ENCODE measurements at places on chromosomes 5 and 9. TPM values are rescaled to one million over a fixed set of nuclear protein-coding genes. Genes with fewer than 3 reads are reported as not detected.

DNA sequence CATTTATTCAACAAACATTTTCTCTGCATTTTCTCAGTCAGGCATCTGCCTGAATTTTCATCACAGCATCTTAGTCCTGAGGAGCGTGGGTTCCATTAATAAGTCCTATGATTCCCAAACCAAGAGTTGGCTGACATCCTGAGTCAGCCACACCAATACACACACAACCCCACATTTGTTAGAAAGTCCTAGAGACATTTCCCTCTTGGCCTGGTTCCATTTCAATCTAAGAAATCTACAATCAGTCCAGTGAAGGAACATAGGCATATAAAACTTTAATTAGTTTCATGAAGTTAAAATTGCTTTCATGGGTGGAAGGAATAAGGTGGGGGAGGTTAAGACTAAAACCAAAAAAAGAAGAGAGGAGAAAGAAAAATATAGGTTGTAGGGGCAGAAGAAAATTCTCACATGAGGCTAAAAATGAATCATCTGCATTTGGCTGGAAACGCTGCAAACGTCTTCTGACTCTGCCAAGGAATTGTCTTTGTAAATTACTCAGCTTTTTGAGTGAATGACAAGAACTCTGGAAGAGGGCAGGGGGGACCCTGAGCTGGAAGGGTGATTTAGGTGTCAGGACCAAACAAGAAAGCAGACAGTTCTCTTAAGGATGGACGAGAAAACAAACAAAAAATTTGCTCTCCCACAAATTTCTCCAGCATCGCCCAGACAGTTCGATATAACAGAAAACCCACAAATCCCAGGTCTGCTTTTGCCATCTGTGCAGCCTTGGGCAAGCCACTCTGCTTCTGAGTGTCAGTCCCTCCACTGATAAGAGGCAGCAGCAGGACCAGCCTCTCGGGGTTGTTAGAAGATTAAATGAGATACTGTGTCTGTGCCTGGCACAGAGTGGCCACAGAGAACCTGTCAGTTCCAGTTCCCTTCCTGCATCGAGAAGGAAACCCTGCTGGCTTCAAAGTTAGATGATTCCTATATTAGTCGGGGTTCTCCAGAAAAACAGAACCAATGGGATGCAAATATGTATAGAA lies 289.7 kb downstream of the CDK5RAP2 start:
- no peak for DNase-seq

Gene ANKRD34B
- not detected for total RNA-seq

DNA sequence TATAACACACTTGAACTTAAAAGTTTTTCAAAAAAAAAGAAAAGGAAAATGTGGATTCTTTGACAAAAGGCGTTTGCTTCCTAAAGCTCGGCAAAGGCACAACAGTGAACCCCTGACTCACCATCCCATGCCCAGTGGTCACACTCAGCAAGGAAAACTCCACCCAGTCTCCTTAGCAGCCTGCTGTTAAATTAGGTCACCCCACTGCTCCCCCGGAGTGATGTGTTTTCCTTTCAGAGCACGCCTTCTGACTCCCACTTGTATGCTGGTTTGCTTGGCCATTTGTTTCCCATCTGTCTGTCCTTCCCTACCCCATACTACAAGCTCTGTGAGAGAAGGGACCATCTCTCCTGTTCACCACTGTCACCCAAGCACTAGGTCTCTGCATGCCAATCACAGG lies 23.8 kb downstream of the RETREG1 start:
- DNase-seq = no peak

Gene ADCY2
- not detected for total RNA-seq

GRCh38 chr9:20551835-20552234 lies 70.5 kb downstream of the MLLT3 start:
- DNase-seq = peak; percentile 16

- DNase-seq = no peak
Measured at GRCh38 chr9:107484117-107484723, 5.3 kb downstream of the KLF4 start.

Gene ITK
- total RNA-seq = 251 TPM

DNA sequence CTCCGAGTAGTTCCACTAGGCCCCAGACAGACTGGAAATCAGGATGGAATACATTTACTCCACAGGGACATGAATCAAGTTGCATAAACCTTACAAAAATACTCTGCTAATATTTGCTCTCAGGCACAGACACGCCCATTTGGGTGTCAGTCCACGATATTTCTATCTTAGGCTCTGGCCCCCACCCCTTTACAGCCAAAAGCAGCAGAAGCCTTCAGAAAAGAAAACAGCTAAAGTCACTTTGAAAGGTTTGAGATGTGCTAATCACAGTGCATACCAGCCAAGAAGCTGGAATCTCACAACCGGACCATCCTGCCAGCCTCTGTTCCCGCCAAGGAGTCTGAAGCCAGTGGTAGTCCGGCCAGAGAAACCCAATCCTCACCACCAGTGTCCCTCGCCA lies 22.6 kb downstream of the PTPN3 start:
- no peak for DNase-seq

- no peak for DNase-seq
Measured at GRCh38 chr5:76199336-76200318, 116.4 kb downstream of the SV2C start.

Gene IQGAP2
- total RNA-seq = 43.5 TPM

DNA sequence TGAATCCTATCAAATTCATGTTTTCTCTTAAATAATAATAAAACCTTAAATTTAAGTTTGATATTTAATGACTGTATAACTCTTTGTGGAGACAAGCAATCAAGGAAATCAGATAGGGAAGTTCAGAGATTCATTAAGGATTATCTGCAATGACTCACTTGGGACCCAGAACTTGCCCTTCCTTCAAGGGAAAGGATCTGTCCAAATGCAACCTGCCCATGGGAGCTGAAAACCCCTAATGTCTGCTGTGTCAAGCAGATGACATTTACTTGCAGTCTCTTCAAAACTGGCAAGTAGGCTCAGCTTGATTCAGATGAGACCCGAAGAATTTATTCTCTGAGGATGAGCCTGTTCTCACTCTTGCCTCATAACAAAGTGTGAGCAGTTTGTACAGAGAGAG lies 1577.6 kb downstream of the EFNA5 start:
- DNase-seq = no peak

Gene OTULINL
- 14.0 TPM for total RNA-seq

DNA sequence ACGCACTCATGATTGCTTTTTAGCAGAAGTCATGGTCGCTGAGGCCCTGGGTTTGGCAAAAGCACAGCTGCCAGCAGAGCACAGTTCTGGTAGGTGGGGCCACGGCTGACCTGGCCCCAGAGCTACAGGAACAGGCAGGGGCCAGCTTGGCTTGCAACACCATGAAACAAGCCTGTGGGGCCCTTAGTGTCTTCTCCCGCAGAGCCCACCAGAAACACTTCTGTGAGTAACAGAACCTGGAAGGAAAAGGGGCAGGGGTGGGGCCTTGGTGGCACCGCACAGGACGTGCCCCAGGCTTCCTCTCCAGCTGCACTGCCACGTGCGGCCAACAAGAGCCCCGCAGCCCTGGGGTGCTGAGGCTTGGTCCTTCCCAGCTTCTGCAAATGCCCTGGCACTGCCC lies 4.8 kb downstream of the ASB6 start:
- DNase-seq = no peak

GRCh38 chr5:125365747-125366146 lies 619.3 kb upstream of the ZNF608 start:
- DNase-seq = no peak

- no peak for DNase-seq
Measured at GRCh38 chr9:118318770-118319431, 614.7 kb downstream of the TLR4 start.

Gene FCN2
- not detected for total RNA-seq

DNA sequence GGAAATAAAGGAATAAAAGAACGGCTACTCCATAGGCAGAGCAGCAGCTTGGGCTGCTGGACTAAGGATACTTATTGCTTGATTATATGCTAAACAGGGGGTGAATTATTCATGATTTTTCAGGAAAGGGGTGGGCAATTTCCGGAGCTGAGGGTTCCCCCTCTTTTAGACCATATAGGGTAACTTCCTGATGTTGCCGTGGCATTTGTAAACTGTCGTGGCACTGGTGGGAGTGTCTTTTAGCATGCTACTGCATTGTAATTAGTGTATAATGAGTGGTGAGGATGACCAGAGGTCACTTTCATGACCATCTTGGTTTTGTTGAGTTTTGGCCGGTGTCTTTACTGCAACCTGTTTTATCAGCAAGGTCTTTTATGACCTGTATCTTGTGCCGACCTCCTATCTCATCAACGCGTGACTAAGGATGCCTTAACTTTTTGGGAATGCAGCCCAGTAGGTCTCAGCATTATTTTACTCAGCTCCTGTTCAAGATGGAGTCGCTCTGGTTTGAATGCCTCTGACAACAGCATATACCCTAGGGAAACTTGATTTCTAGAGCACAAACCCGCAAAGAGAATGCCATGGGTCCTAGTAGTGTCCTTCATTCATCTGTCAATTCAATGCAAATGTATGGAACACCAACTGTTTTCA lies 47.8 kb upstream of the PWWP2A start:
- DNase-seq = no peak

GRCh38 chr5:166708291-166708690 lies 1583.2 kb upstream of the WWC1 start:
- DNase-seq = no peak

DNA sequence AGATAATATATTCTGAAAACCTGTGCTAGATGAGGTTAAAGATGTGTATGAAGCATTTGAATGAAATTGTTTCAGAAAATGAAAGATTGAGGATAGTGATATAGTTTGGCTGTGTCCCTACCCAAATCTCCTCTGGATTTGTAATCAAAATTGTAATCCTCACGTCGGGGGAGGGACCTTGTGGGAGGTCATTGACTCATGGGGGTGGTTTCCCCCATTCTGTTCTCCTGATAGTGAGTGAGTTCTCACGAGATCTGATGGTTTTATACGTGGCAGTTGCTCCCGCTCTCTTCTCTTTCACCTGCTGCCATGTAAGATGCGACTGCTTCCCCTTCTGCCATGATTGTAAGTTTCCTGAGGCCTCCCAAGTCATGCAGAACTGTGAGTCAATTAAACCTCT lies 2.0 kb upstream of the TEX48 start:
- DNase-seq = no peak

Gene SLC36A2
- total RNA-seq = not detected

- DNase-seq = no peak
Measured at GRCh38 chr5:571791-572190, 40.3 kb upstream of the CEP72 start.

DNA sequence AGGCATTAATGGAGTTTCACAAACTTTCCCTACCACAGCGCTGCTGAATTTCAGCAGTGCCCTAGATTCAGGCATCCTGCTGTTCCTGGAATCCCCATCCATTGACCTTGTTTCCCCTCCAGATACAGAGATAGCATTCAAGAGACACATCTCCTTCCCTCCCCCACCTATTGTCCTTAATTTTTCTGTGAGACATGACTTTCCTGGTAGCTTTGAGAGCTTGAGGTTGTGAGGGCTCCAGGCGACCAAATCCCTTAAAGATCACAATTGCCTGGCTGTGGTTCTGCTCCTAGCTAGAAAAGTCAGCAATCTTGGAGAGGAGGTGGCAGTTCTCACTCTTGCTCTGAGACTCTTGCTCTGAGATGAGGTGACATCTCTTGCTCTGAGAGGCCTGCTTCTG lies 48.0 kb downstream of the PRR16 start:
- DNase-seq = no peak

DNA sequence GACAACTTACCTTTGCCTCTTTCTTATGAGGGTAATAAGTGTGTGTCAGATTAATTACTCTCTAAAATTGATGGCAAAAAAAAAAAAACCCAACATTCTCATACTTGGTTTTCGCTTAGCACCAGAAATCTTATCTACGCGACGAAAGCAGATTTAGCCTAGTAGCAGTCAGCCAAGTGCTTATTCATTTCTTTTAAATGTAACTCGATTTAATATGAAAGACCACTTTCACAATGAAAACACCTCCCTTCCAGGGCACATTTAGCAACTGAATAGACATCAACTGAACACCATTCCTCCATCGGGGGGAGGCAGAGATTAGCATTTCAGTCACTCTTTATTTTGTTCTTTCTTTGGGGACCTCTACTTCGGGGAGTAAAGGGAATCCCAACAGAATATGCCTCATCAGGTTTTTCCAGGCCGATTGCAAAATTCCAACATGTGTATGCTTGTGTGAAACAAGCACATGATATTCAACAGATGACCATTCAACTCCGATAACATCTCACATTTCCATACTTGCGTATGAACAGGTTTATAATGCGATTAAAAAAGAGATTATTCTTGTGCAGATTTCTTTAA lies 124.1 kb upstream of the RETREG1 start:
- no peak for DNase-seq

DNA sequence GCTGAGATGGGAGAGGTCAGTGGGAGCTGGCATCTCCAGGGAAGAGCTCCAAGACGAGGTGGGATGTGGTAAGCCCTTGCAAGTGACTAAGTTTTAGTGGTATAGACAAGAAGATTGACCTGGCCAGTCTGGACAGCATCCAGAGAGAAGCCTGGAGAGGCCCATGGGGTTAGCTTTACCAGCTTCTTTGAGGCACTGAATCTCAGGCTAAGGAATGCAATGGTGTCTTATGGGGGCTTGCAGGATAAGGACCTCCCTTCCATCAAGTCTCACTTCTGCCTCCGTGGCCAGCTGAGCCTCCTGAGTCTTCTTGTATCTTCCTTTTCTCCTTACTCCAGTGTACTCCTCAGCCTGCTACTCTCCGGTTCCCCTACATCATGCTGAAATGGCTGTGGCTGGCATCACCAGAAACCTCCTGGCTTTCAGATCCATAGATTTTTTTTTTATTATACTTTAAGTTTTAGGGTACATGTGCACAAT lies 56.5 kb upstream of the JADE2 start:
- no peak for DNase-seq

DNA sequence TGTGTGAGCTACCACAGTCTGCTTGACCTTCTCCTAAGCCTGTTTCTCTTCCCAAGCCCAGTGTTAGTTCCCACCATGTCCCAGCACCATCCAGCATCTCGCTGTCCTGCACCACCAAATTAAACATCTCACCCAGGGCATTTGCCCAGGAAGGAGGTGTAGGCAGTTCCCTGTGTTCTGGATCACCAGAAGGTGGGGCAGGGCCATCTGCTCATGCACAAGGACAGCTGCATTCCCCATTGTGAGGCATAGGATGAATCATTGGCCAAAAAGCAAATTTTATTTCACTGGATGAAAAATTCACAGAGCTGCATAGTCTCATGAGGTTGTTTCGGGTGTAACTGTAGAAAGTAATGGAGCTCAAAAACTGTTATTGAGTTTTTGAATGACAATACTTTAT lies 89.5 kb upstream of the GRIA1 start:
- DNase-seq = no peak

DNA sequence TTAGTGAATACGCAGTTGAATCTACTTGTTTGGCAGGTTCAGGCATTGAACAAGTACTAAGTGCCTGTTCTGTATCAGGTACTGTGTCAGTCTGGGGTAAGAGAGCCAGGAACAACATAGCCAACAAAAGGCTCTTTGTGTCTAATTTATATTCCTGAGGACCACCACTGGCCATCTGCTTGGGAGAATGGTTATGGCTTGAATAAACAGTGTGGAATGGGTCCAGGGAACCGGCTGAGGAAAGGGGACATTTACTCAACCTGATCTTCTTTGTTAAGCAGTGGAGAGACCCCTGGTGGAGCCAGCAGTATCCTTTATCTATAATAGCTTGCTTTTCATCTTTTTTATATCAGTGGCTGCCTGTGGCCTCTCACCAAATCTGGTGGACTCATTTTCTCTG lies 38.6 kb downstream of the EXOSC2 start:
- DNase-seq = no peak

Gene CCDC152
- 4.3 TPM for total RNA-seq

Gene SAXO1
- total RNA-seq = not detected

GRCh38 chr5:169711551-169712225 lies 74.6 kb downstream of the DOCK2 start:
- no peak for DNase-seq

Measured in activated T-helper 1 cell treated with anti-CD3 and anti-CD28 coated beads, Interleukin-12 subunit alpha, Interleukin-12 subunit beta, Interleukin-2, Interleukin-4 antibody, amounts not matched to agents 30 ng/mL and 10 ng/mL and 1 ng/mL, durations not matched to agents 14 hours and 24 hours and 36 hours (primary cell).